ENCODE measurements at places on chromosomes 6 and 20.
A peak's percentile ranks its signal among the peaks of the same experiment; 100 is the strongest.

GRCh38 chr6:36139431-36139830 is 9.1 kb downstream of the MAPK13 start:
- DNase-seq, result peak; percentile 39

DNA sequence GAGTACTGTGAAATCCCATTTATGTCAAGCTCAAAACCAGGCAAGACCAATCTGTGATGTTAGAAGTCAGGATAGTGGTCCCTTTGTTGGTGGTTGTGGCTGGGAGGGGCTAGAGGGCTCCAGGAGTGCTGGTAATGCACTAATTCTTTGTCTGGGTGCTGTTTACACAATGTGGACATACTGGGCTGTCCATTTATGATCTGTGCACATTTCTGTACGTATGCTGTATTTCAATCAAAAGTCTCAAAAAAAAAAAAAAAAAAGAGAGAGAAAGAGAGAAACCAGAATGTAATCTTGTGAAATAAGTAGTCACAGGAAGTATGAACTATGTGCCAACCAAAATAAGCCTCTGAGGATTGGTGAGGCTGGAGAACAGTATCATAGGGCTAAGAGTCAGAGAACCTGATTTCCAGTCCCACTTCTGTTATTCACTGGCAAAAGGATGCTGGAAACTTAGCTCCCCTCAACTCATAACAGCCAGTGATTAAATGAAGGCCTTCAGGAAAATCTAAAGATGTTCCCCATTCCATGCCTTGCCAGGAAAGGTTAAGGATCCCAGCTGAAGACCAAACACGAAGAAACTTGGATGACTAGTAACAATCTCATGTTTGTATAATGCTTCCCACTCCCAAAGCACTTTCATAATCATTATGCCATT is 19.6 kb upstream of the TRAM2 start:
- no peak for DNase-seq

DNA sequence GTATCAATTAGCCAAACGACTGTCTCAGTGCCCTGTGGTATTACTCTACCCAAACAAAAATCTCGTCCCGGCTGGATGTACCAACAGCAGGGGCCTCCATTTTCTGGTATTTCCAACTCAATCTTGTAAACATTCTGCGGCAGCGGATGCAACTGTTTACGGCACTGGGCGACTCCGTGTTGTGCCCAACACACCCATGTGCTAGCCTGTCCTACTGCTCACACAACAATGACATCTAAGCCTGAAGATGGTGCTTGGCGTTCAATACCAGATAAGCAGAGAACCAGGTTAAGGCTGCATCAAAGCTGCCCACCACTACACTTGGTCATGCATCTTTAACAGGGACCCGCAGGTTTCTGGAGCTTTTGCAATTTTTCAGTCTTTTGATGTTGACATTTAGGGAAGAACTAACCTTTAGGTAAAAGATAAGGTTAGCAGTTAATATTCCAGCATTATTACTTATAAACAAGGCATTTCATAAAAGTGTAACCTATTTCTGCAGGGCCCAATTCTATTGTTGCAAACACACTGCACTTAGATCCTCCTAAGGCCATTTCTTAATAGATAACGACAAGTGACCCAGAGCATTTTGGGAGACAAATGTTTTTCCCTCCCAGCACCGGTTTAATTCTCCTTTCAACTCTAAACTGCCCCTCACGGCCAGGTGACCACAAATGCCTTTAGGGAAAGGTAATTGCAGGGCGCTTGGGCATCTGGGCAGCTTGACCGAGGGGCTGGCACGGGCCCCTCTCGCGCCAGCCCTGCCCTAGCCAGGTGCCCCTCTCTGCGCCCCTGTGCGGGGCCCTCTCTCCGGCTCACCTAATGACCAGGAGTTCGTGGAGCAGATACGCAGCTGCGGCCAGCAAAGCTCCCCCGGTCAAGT is 945 bp downstream of the FAXC start:
- no peak for DNase-seq

DNA sequence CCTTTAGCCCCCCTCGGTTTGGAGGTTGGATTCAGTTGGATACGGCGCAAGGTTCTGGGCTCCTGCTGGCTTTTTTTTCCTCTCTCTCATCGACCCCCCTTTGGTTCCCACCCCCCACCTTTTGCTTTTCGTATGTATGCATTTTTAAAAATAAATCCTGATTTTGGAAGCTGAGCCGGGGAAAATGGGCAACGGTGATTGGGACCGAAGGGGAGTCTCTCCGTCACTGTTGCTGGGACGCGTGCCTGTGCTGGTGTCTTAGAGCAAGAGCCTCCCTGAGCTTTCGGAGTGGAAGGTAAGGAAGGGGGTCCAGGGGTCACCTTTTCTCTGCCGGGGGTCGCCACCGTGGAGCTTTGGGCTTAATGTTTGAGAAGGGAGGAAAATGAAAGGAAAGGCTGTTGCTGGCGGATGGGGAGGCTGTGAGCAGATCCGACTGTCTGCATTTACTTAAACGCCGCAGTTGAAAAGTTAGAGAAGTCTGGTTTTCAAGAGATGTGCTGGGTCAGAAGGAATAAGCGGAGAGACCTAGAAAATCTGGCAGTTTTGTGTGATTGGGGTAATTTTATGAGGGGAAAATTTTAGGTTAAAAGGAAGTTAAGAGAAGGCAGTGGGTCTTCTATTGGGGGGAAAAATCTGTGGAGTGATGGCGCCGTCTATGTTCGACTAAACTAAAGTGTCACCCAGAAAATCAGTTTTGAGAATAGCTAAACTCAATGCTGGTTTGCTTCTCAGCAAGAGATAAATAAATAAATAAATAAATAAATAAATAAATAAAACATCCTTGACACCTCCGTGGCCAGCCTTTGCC is 828 bp downstream of the ADGRB3 start:
- DNase-seq, result peak; percentile 54

All from KBM-7 (cell line).